Naive thymus-derived CD8-positive, alpha-beta T cell (primary cell): ENCODE measurements at places on chromosomes 6 and 20.
A peak's percentile ranks its signal among the peaks of the same experiment; 100 is the strongest.

DNA sequence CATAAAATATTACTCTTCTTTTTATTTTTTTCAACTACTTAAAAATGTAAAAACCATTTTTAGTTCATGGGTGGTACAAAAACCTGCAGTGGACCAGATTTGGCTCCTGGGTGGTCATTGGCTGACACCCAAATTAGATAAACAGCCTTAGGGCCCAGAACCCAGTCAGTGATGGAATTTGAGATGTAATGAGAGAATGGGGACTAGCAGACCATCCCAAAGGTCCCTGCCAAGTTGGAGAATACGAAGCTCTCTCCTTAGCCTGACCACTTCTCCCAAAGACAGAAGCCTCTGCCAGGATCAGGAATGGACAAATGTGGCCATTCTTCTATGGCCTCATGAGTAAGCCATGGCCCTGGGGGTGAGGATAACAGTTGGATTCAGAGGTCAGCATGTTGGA lies 194.7 kb downstream of the NFATC2 start:
- no peak for DNase-seq

DNA sequence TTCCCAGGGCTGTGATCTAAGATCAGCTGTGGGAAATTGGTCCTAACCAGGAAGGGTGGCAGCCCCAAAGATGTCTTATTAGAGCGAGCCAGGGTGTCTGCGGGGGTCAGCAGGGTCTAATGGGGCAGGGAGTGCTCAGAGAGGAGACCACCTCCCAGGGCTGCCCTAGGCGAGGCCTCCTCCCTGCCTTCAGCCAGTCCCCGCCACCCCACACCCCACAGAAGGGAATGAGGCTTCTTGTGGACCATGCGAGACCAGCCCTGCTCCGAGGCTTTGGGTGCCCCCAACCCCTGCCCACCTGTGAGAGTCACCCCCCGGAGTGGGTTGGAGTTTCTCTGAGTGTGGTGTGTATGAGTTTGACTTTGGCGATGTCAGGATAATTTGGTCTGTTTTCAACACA lies 37.8 kb downstream of the SYNJ2 start:
- no peak for DNase-seq

- DNase-seq: no peak
These were observed 7.8 kb upstream of the MRPS18A start for GRCh38 chr6:43695215-43695966.

DNA sequence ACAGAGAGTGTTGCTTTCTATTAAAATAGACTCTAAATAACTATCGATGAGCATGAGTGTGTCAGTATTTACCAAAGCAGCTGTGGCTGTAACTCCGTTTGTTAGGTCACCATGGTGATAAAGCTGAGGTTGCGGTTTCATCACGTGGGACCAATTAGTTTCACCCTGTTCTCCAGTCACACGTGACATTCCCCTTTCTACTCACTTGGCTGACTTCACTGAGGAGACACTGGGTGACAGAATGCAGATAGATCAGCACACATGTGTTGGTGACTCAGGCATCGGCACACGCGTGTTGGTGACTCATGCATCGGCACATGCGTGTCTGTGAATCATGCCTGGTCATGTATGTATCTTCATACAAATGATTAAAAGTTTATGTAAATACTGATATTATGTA lies 285.4 kb downstream of the THBS2 start:
- no peak for DNase-seq

DNA sequence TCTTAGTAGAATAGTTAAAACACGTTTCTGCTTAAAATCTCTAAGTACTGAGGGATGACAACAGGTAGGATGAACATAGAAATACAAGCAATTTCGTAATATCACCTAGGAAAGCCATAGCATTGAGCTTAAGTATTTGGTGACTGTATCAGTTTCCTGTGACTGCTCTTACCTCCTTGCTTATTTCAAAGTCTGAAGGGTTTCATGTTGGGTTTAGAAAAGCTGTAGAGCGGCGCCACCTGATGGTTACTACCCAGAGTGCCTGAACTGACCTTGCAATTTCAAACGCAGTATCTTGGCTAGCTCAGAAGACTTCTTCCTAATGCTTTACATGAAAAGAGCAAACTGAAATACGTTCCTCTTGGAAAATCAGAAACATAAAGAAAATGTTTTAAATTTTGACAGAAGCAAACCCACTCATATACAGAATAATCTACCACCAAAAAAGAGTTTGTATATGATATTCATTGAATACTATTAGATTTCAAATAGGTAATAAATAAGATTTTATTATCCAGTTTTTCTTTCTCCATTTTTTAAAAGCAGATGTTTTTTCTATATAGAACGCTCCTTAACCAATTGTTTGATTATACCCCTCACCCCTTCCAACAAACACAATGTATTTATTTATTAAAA lies 82.3 kb upstream of the RIPOR2 start:
- DNase-seq: peak; percentile 59

- no peak for DNase-seq
These were observed 54.8 kb downstream of the DACT2 start for GRCh38 chr6:168264593-168265335.

GRCh38 chr6:140059947-140060346 lies 685.5 kb upstream of the CITED2 start:
- DNase-seq: no peak

- DNase-seq: peak; percentile 25
These were observed 14.5 kb upstream of the WFDC12 start for GRCh38 chr20:45138561-45139300.

- DNase-seq: no peak
These were observed 320.5 kb downstream of the DHX35 start for GRCh38 chr20:39282619-39283092.

DNA sequence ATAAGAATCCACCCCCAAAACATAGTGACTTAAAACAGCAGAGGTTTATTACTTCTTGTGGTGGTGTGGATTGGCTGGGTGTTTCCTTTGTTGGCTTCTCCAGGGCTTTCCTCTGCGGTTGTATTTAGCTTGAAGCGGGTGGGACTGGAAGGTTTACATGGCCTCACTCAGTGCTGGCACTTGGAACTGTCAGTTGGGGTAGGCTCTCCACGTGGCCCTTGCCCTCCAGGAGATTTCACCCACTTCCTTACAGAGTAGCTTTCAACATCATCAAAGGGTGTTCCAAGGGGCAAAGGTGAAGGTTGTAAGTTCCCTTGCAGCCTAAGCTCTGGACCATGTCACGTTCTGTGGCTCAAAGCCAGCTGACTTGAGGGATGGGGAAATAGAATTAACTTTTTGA lies 32.5 kb upstream of the NKX2-2 start:
- DNase-seq: no peak

DNA sequence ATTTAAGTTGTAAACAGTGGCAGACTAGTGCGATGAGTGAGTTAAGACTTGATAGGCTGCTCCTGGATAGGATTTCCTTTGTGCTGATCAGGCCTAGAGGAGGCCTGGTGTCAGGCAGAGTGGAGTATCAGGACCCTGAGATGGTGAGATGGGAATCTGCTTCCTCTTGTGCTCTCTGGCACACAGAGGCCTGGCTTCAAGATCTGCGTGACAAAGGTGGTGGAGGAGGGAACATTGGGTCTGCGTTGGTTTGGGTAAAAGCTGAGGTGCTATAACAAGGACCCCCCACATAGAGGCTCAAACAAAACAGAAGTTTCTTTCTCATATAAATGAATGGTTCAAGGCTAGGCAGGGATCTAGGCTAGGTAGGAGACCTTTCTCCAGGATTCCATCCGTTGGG lies 20.3 kb downstream of the SCAND1 start:
- DNase-seq: no peak

GRCh38 chr6:130525408-130525807 lies 159.6 kb downstream of the TMEM200A start:
- peak; percentile 8 for DNase-seq

GRCh38 chr20:54156522-54156921 lies 17.3 kb downstream of the CYP24A1 start:
- DNase-seq: no peak

DNA sequence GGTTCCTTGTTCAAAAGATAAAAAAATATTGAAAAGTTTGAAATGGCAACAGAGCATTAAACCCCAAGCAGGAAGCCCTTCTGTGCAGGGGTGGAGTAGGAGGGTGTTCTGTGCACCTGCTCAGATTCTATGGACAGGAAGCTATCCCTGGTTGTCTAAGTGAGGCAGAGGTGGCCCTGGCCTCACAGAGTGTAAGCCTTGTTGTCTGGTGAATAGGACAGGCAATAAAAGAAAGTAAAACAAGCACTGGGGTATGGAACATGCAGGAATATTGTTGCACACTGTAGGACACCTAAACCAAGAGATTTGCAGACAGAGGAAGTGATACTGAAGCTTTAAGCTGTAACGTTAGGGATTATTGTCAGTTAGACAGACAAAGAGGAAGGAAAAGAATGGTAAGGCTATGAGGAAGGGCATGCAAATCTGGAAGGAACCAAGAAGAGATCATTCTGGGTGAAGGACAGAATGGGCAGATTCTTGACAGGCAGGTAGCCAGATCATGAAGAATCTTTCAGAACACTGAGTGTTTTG lies 66.8 kb downstream of the TBC1D7 start:
- no peak for DNase-seq

- no peak for DNase-seq
These were observed 17.8 kb downstream of the HLA-B start for GRCh38 chr6:31339210-31339609.

DNA sequence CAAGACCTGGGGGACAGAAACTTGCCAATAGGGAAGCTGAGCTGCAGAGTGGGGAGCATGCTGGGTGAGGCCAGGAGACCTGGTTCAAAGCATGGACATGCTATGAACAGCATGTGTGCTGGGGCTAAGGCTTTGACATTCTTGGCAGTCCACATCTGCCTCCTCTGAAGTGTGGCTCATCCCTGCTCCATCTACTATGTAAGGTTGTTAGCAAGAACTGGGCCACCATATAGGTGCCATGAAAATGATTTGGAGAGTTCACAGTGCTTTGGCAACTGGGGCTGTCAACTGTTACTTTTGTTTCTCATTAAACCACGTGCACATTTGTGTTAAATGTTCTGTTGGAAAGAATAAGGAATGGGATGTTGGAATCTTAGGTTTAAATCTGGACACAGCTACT lies 311.1 kb downstream of the CDC5L start:
- no peak for DNase-seq

DNA sequence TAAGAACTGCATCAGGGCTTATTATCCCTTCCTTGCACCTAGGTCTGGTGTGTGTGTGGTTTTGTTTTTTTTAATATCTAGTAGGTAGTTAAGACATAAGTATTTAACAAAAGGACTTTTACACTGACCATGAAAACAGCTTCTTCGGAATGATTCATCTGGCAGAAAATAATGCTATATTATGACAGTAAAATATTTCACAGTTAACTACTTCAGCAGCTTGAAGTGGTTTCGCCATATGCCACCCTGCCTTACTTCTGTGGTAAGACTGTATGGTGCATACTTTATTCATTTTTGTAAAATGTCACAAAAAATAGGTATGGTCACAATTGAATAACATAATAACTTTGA lies 858 bp upstream of the PTPRK start:
- no peak for DNase-seq

GRCh38 chr6:12119085-12119588 lies 107.0 kb downstream of the HIVEP1 start:
- peak; percentile 42 for DNase-seq

GRCh38 chr20:53083411-53083810 lies 111.3 kb downstream of the TSHZ2 start:
- no peak for DNase-seq

GRCh38 chr6:168666170-168666569 lies 225.2 kb downstream of the SMOC2 start:
- DNase-seq: no peak

DNA sequence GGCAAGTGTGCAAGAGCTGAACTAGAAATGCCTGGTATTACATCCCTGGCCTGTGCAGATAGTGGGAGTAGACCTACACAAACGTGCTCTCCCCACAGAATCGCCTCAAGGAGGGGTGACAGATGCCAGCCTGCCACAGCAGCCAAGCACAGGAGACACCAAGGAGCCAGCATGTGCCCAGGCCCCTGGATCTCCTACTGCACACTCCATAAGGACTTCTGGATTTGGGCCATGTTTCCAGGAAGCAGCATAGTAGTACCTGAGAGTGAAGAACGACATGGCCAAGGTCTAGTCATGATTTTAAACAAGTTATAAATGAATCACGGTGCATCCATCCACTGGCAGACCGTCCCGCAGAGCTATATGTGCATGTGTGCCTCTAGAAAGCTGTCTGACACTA lies 232.2 kb downstream of the SYNDIG1 start:
- no peak for DNase-seq

- no peak for DNase-seq
These were observed 49.6 kb upstream of the NT5E start for GRCh38 chr6:85400331-85400730.

- DNase-seq: no peak
These were observed 47.5 kb upstream of the POPDC3 start for GRCh38 chr6:105227295-105227767.

- no peak for DNase-seq
These were observed 381.5 kb downstream of the TFAP2A start for GRCh38 chr6:10033223-10033829.
